ENCODE measurements at places on chromosomes 12 and 14.

DNA sequence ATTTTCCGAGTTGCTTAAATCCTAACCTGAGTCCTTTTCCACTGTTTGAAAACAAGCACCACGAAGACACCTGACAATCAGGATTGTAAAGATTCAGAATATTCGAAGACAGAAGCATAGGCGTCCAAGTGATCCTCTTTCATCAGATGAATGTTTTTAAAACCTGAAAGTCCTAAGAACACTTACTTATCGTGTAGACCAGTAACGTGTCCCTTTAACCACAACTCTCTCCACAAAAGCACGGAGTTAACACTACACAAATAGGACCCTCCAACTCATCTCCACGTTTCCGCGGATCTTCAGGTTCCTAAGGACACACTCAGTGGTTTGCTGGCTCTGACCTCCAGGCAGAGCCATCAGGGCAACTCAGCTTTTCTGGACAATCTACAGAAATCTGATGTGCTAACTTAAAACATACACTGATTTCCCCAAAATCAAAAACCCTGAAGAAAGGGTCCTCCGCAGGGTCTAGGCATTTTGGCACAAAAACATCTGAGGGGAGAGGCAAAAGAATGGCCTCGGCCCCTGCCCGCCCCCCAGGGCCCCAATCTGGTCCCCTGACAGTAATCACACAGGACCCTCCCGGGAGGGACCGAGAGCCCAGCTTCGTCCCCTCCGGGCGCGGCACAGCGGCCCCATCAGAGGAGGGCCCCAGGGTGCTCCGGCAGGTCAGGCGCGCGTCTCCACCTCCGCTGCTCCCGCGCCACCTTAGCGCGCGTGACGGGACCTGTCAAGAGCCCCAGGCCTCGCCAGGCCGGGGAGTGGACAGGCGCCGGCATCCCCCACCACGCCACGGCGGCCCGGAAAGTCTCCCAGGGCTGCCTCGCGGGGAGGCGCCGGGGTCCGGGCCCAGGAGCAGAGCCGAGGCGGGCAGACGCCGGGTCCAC is 925 bp downstream of the DICER1 start:
- DNase-seq, result peak; percentile 67

- DNase-seq, result no peak
Measured at GRCh38 chr12:4584281-4584680, 22.3 kb downstream of the DYRK4 start.

DNA sequence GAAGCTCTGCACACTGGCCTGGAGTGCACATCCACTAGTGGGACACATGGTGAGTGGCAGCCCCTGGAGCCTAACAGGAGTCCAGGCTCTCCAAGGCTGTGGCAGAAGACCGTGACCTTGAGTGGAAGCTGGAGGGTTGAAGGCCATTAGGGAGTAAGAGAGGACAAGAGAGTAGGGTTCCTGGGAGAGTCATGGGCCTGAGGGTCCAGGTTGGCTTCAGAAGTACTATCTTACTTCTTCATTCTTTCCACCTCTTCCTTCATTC is 406 bp downstream of the IL23A start:
- DNase-seq, result no peak

DNA sequence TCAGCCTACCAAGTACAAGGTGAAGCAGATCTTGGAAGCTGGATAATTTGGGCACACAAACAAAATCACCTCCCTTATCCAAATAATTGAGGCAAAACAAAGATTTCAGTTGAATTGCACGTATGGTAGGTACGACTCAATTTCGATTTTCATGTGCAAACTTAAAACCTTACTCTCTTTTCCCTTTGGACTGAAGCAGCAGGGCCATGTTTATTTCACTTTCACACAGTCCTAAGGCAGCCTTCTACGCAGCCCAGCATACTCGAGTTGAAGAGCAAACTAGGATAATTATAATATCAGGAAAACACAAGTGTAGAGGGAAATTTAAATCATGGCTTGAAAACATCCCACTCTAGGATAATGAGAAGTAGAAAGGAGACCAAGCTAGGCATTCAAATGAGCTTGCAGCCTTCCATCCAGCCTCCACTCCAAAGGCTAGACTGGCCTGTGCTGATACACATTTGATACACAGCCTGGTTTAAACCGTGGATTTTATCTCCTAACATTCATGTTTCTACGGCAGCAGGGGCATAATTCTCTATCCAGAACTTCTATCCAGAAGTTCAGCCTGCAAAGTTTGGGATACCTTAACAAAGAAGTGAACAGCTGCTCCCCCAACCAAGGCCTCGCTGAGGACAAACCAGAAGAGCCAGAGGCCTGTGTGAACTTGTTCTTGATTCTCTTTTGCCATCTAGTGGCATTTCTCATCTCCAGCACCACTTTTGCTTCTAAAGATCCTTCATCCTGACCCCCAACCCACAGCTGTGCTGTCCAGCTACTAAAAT is 2.4 kb upstream of the RNASE7 start:
- no peak for DNase-seq

- DNase-seq, result no peak
Measured at GRCh38 chr12:125013816-125014442, 20.5 kb downstream of the BRI3BP start.

GRCh38 chr12:80162177-80162576 is 62.8 kb downstream of the OTOGL start:
- DNase-seq, result no peak

GRCh38 chr12:13024531-13024916 is 19.7 kb upstream of the FAM234B start:
- DNase-seq, result no peak

DNA sequence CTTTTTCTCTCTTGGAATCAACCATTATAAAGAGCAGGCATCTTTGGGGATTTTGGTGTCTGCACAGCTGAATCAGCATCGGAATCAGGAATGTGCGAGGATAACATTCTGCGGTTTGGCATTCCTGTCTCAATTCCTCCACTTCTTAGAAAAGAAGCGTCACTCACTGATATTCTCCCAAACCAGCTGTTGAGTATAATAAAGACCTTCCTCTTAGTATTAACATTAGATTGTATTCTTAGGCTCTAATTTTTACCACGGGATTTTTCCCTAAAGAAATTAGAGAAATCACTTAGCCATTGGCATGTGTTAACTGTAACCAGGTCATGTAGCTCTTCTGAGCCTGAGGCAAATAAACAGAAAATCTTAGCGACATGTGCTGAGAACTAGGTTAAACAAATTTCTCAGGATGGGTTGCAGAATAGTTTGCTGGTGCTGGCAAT is 128.7 kb downstream of the TMX1 start:
- DNase-seq, result no peak

DNA sequence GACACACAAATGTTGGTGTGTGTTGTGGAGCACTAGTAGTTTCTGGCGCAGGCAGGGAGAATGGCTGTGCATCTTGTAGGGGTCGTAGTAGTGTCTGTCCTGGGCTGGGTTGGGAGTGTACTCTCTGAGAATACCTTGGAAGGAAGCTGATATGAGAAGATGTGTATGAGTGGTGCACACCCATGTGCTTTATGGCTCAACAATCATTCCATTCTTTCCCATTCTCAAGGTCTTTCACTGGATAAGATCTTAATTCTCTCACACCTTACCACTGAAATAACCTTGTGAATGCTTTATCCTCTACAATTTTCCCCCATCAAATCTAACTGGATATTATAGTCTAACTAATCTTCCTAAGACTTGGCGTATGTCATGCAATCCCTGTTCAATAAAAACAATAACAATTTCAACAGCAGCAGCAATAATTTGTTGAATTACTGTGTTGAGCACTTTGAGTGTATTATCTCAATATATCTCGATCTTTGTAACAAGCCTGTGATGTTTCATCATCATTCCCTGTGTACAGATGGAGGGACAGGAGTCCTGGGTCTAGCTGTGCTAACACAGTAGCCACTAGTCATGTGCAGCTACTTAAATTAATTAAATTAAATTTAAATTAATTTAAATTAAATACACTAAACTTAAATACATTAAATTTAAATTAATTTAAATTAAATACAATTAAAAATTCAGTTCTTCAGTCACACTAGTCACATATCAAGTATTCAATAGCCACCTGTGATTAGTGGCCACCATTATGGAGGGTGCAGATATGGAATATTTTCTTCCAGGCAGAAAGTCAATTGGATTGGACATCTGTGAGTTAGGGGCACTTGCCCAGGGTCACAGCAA is 3.6 kb upstream of the SLC48A1 start:
- DNase-seq, result no peak

DNA sequence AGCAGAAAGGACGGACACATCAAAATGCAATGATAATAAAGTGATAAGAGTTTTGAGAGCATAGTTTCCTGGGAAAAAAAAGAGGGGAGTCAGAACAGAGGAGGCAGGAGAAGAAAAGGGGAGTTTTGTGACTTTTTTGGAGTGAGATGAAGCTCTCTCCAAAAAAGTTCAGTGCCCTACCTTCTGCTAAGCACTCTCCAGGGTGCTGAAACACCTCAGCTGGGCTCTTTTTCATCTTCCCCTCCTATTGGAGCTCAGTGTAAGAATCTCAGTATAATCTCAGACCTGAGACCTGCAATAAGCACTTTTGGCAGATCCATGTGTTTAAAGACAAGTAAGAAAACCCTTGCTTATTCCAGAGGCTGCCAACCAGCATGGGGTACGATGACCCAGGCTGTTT is 58.9 kb upstream of the SRRM4 start:
- no peak for DNase-seq

DNA sequence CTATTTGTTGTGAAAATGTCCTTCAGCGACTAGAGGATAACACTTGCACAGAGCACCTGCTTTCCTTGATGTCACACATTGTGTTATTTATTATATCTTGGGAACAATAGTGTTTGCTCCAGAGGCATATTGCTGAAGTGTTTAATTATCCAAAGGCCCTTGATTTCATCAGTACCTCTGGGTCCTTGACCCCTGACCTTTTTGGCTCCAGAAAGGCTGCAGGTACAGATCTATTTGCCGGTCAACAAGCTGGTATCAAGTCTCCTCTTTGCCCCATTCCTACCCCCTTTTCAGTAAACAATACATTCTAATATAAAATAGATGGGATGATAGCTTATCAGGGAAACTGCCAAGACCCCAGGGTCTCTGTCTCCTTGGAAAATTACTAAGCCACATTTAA is 206.8 kb downstream of the DACT1 start:
- no peak for DNase-seq

DNA sequence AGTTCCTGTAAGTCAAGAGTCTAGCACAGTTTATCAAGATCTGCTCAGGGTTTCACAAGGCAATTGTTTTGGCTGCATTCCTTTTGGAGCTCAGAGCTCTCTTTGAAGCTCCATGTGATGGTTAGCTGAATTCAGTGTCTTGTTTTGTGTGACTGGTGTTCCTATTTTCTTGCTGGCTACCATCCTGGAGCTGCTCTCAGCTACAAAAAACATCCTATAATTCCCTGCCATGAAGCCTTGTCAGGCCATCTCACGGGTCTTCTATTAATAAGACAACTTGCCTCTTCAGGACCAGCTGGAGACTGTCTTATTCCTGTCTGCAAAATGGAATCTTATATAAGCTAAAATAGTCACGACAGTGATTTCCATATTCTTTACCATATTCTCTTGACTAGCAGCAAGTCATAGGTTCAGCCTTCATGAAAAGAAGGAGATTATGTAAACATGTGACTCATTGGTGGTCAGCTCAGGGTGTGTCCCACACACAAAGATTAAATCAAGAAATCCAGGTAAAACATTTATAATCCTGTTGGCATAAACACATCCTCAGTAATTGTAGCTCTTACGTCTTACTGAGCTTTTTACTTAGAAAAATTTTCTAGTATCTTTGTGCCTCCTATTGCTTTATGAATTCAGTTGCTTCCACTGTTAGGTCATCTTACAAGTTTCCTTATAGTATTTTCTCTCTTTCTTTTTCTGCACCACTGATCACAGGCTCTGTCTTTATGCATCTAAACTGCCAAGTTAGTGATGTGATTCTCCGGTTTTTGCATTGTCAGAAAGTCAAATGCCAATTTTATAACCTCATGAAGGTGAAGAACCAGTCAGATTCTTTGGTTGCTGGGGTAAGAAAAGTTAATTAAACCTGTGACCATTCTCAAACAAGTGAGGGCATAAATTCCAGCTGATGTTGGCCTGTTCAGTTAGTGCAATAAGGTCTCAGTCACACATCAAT is 378.5 kb upstream of the MGAT4C start:
- no peak for DNase-seq

DNA sequence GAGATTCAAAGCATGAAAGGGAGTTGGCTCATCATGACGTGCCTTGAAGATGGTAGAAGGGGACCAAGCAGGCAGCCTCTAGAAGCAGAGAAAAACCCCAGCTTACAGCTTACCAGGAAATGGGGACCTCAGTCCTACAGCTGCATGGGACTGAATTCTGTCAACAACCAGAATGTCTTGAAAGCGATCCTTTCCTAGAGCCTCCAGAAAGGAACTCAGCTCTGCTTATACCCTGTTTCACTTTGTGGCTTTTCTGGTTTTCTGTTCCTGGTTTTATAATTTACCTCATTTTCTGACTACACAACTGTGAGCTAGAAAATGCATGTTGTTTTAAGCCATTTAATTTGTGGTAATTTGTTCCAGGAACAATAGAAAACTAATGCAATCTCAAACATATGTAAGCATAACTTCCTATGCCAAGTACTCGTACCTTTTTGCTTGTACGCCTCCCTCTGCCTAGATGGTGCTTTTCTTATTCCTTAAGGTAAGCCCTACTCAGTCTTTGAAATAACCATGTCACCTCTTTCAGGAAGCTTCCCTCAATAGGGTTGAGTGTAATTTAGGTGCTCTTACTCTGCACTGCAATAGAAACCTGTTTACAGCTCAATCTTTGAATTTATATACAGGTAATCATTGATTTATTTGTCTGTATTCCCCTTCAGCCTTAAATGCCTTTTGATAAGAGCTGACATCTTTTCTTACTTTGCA is 348.8 kb downstream of the TMEM117 start:
- no peak for DNase-seq

- no peak for DNase-seq
Measured at GRCh38 chr14:91012045-91012444, 48.4 kb downstream of the RPS6KA5 start.

- DNase-seq, result no peak
Measured at GRCh38 chr14:70700955-70701585, 59.4 kb downstream of the TTC9 start.

- DNase-seq, result no peak
Measured at GRCh38 chr12:108324351-108325017, 14.6 kb downstream of the CMKLR1 start.

DNA sequence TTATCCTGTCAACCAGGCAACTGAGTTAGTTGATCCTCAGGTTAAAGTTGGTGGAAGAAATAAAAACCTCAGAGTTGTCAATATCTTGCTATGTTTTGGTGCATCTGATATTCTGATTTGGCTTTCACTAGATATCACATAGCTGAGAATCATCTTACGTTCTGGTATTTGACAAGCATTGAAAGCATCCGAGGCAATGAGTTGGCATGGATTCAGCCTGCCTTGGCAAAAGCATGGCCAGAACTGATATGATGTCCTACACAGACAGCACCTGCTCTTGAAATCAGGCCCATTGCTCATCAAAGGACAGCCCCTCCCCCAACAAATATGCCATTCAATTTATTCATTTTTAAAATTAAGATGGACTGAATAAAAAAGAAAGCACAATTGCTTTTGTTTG is 320.7 kb upstream of the ATP2B1 start:
- DNase-seq, result no peak

GRCh38 chr12:78241446-78241845 is 410.8 kb downstream of the NAV3 start:
- no peak for DNase-seq

- no peak for DNase-seq
Measured at GRCh38 chr14:96920820-96921219, 123.6 kb downstream of the VRK1 start.

All from sciatic nerve (tissue), 2 donors.